ENCODE measurements at places on chromosomes 5 and 9. TPM values are rescaled to one million over a fixed set of nuclear protein-coding genes. Genes with fewer than 3 reads are reported as not detected.

Gene PCDH1
- 3.5 TPM for total RNA-seq

DNA sequence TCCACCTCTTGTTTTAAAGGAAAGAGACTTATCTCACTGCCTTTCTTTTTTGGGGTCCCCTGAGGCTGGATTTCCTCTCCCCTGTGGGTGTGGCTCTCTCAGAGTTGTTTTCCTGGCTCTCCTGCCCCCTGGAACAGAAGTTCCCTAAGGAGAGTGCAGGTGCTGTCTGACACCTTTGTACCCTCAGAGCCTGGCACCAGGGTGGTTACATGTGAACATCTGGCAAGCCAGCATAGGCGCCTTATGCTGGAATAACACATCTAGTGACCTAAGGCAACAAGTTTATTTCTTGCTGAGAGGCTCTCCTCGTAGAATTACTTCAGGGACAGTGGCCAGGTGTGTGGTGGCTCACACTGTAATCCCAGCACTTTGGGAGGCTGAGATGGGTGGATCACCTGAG lies 172.9 kb upstream of the PTCH1 start:
- H3K36me3 ChIP-seq: no peaks in the 10 kb centered on the region
- H3K27ac ChIP-seq: no peak overlapping the region
- H3K4me1 ChIP-seq: no peaks in the 10 kb centered on the region
- 0 out of 2 replicates have a peak, but pooled peaks cover 5% of the 10 kb centered on the region for H3K27me3 ChIP-seq
- no peak overlapping the region for H3K4me3 ChIP-seq

DNA sequence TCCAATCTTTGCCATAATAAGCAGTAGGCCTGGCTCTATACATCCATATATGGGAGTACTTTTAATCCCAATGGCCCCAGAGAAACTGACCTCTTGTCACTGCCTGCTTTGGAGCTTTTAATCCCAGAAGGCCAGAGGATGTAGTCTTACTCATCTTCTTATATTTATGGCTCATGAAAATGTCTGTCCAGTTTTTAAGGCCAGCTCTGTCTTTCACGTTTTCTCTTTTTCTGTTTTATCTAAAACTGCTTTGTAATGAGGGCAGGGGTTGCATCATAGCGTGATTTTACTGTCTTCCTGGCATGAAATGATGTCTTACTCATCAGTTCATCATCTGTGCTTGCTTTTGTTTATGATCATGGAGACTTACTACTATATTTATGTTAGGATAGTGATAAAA lies 1094.9 kb downstream of the MAT2B start:
- H3K4me1 ChIP-seq: no peaks in the 10 kb centered on the region
- no peaks in the 10 kb centered on the region for H3K36me3 ChIP-seq
- H3K27ac ChIP-seq: no peak overlapping the region
- no peak for DNase-seq
- no peak overlapping the region for H3K4me3 ChIP-seq
- no peaks in the 10 kb centered on the region for H3K27me3 ChIP-seq

- H3K27ac ChIP-seq: no peak overlapping the region
- DNase-seq: no peak
- peaks cover 19% of the 10 kb centered on the region for H3K4me1 ChIP-seq
- no peak overlapping the region for H3K4me3 ChIP-seq
- H3K36me3 ChIP-seq: no peaks in the 10 kb centered on the region
Observed at GRCh38 chr5:16577677-16578076, 39.1 kb downstream of the RETREG1 start.

GRCh38 chr5:76471406-76471805 lies 68.3 kb downstream of the IQGAP2 start:
- no peak for DNase-seq
- no peaks in the 10 kb centered on the region for H3K36me3 ChIP-seq
- no peaks in the 10 kb centered on the region for H3K4me1 ChIP-seq
- no peak overlapping the region for H3K27ac ChIP-seq
- H3K27me3 ChIP-seq: no peaks in the 10 kb centered on the region

DNA sequence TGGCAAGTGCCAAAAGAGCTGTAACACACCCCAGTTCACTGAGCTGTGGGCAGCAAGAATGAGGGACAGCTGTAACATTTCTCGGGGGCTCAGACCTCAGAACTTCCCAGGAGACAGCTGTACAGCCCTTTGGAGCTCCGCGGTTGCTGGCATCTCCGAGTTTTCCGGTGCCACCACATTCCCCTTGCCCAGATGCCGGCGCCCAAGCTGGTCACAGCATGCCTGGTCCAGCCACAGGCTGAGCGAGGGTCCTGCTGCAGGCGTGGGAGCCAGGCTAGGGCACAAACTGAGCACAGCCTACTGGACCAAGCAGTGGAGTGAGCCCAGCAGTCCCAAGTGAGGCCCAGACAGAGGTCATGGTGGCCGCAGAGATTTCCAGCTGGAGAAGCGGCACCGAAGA lies 797.7 kb upstream of the EDIL3 start:
- H3K27ac ChIP-seq: no peak overlapping the region
- no peaks in the 10 kb centered on the region for H3K4me1 ChIP-seq
- no peaks in the 10 kb centered on the region for H3K36me3 ChIP-seq

All from GM23248 (cell line).